A549 treated with CpdA at 1 μM for 4 hours (cell line): ENCODE measurements at places on chromosomes 7 and 10. TPM values are rescaled to one million over a fixed set of nuclear protein-coding genes. Genes with fewer than 3 reads are reported as not detected.

Gene MYPN
- total RNA-seq, result 2.5 to 4.0 TPM (median 2.7 TPM) in 5 replicates

Gene GPR22
- not detected in 5 replicates for total RNA-seq

Gene DNAH11
- 0.05 to 0.20 TPM (median 0.10 TPM) in 5 replicates for total RNA-seq

Gene GNGT1
- total RNA-seq, result 0.11 TPM in 1 of 5 replicates, not detected in the others

Gene NUTM2A
- 0.07 to 0.16 TPM (median 0.10 TPM) in 4 of 5 replicates, not detected in the other for total RNA-seq

Gene TCERG1L
- total RNA-seq, result not detected in 5 replicates

Gene ADAM8
- 2.2 to 4.4 TPM (median 3.3 TPM) in 5 replicates for total RNA-seq

Gene PDGFA
- 31.2 to 38.0 TPM (median 32.5 TPM) in 5 replicates for total RNA-seq

Gene ACTL6B
- not detected in 5 replicates for total RNA-seq

Gene BMPER
- total RNA-seq, result 7.2 to 12.3 TPM (median 8.3 TPM) in 5 replicates

Gene PTPN20
- 4.0 to 5.3 TPM (median 4.5 TPM) in 5 replicates for total RNA-seq

Gene GIMAP5
- total RNA-seq, result not detected in 5 replicates

Gene EBLN1
- 0.08 TPM in 1 of 5 replicates, not detected in the others for total RNA-seq

Gene IGFBP1
- total RNA-seq, result 22.2 to 36.3 TPM (median 30.8 TPM) in 5 replicates

Gene C7orf57
- total RNA-seq, result 0.26 to 0.61 TPM (median 0.37 TPM) in 5 replicates

Gene POLR1F
- total RNA-seq, result 14.2 to 17.2 TPM (median 15.1 TPM) in 5 replicates

Gene ADAM22
- 0.14 to 0.55 TPM (median 0.24 TPM) in 5 replicates for total RNA-seq

Gene HPSE2
- total RNA-seq, result not detected in 5 replicates

Gene SPRN
- 0.14 to 0.26 TPM (median 0.22 TPM) in 5 replicates for total RNA-seq

Gene JCAD
- total RNA-seq, result 7.0 to 8.1 TPM (median 7.7 TPM) in 5 replicates

Gene LIPJ
- total RNA-seq, result not detected in 5 replicates

Gene ARHGAP21
- 45.9 to 74.6 TPM (median 51.7 TPM) in 5 replicates for total RNA-seq

Gene NPSR1
- not detected in 5 replicates for total RNA-seq

Gene LEP
- total RNA-seq, result not detected in 5 replicates

Gene VPS41
- total RNA-seq, result 20.5 to 28.8 TPM (median 26.4 TPM) in 5 replicates

Gene SPDYE2
- not detected in 5 replicates for total RNA-seq

Gene CHST3
- total RNA-seq, result 34.9 to 42.8 TPM (median 36.6 TPM) in 5 replicates

Gene CALHM1
- not detected in 5 replicates for total RNA-seq

Gene MMRN2
- 0.51 to 1.1 TPM (median 0.94 TPM) in 5 replicates for total RNA-seq

Gene MRPS24
- total RNA-seq, result 225 to 269 TPM (median 243 TPM) in 5 replicates

Gene CRHR2
- total RNA-seq, result 0.03 TPM in 1 of 5 replicates, not detected in the others

Gene GARIN1A
- total RNA-seq, result 0.41 to 0.85 TPM (median 0.67 TPM) in 5 replicates

Gene GHRHR
- total RNA-seq, result not detected in 5 replicates

Gene IQUB
- 0.03 to 0.08 TPM (median 0.06 TPM) in 3 of 5 replicates, not detected in the others for total RNA-seq

Gene LRRC4
- not detected in 5 replicates for total RNA-seq

Gene CDK5
- total RNA-seq, result 32.3 to 35.2 TPM (median 33.4 TPM) in 5 replicates

Gene GBX1
- not detected in 5 replicates for total RNA-seq

Gene SPDYE9
- total RNA-seq, result not detected in 5 replicates

Gene IGF2BP3
- total RNA-seq, result 17.7 to 29.1 TPM (median 21.1 TPM) in 5 replicates

Gene ZNF503
- total RNA-seq, result 8.5 to 13.3 TPM (median 12.4 TPM) in 5 replicates

Gene PITRM1
- 85.9 to 92.2 TPM (median 87.0 TPM) in 5 replicates for total RNA-seq

Gene NEUROG3
- total RNA-seq, result not detected in 5 replicates

Gene MNX1
- total RNA-seq, result 5.0 to 6.5 TPM (median 5.9 TPM) in 5 replicates

Gene TDRD1
- not detected in 5 replicates for total RNA-seq
